ENCODE measurements at places on chromosomes 1 and 21.
A peak's percentile ranks its signal among the peaks of the same experiment; 100 is the strongest.

DNA sequence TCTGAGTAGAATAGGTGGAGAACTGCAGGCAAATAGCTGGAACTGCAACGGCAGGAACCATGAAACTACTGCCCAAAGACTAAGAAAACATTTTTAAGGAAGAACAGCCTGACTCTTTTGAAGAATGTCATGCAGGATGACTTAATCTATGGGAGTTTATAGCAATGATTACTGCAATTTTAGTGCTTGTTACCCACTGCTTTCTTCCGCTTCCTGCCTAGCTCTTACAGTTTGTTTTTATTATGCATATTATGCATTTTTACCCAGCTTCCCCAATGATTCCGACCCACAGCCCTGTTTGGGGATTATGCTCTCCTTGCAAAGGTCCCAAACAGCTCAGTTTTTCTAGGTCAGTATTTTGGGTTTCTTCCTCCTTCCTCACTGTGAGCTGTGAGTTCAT lies 71.2 kb downstream of the PCNX2 start:
- DNase-seq: no peak

DNA sequence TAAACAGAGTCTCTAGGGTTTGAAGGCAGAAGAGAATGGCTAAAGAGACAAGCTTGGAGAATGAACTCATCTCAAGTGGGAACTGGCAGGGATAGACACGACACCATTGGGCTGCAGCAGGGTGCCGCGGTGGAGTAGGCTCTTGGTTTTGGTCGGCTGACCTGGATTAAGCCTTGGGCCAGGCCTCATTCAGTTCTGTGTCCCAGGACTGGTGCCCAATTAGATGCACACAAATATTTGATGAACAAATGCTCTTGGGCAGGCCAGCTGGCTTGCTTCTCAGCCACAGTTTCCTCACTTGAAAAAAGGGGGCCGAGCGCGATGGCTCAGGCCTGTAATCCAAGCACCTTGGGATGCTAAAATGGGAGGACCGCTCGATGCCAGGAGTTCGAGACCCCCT lies 53.4 kb upstream of the CITED4 start:
- DNase-seq: no peak

- no peak for DNase-seq
Measured at GRCh38 chr1:99474350-99474893, 171.5 kb upstream of the PALMD start.

DNA sequence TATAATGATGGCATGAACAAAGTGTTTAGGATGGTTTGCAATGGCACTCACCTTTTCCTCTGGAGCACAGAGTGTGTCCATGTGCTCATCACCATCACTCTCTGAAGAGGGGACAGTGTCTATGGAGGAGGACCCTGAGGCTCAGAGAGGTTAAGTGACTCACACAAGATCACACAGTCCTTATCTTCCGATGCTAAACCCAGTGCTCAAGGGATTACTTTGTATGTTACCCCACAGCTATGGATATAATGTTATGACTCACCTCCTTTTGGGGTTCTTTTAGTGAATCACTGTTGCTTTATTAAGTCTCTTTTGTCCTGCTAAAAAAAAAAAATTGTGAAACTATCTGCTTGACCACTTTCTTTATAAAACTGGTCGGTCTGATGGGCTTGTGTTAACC lies 67.6 kb downstream of the TENT5C start:
- no peak for DNase-seq

- no peak for DNase-seq
Measured at GRCh38 chr1:84757301-84757700, 67.0 kb upstream of the SSX2IP start.

DNA sequence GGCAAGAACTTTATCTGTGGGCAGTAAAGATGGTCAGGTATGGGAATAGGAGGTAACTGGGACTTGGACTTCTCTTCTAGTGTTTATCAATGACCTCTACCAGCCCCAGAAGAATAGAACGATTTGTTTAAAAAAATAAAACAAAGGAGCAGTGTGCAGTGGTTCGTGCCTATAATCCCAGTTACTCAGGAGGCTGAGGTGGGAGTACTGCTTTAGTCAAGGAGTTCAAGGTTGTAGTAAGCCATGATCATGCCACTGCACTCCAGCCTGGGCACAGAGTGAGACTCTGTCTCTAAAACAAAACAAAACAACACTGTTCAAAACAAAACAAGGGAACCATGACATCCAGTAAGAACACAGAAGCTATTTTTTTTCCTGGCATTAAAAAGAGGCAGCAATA lies 4.3 kb downstream of the RNF19B start:
- no peak for DNase-seq

DNA sequence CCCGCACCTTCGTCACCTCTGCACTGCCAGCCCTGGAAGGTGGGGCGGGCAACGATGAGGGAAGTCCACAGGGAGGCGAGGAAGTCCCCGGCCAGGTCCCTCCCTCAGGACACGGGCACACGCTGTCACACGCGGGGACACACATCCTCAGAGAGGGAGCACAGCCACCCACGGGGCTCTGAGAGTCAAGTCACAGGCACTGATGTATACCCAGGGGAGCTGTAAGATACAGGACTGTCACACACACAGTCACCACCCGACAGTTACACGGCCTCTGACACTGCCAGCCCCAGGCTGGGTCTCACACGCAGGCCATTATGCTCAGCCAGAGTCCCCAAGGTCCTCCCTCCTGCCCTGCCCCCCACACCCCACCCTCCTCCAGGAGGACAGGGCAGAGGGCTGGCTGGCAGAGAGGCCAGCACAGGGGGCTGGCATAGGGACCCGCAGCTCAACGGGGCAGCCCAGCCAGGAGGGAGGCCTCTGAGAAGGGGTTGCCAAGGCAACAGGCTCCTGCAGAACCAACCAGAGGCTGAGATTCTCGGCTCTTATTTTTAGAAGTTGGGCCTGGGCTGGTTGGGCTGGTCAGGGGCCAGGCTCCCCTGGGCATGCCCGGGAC lies 17.7 kb upstream of the ADGRB2 start:
- peak; percentile 83 for DNase-seq

DNA sequence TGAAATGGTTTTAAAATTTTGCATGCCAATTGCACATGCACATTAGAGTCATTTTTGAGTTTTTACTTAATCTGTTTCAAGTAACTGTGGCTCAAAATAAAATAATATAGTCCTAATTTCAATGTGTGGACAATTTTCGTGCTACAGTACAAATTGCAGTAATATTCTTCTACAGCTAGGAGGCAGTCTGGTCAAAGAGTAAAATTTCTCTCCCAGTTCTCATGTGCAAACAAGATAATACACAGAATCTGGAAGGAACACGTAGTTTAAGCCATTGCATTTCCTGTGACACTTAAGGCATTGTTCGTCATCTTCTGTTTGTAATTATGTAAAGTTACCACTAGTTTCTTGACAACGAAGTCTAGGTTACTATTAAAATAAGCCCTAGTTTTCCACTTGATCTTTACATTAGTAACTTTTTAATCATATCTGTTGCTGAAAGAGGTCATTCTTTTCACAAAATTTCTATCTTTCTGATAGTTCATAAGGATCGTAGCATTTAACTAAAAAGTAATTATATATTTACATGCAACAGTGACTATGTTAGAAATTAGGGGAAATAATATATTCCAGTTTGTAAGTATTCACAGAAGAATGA lies 28.9 kb downstream of the ODR4 start:
- DNase-seq: peak; percentile 33

DNA sequence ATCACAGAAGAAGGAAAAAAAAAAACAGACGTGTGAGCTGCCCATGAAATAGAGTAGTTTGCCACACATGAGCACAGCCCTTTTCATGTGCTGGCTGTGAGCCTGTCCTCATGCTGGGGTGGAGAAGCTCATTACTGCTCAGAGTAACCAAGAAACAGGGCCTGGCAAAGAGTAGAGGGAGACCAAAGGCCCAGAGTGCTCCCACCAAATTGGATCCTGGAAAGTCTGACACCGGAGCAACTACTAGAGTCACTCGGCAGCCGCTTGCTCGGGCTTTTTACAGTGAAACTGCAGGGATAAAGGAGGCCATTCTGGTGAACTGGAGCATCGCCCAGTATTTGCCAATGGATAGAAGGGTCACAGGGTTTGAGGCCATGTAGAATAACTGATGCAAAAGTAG lies 64.4 kb upstream of the BARHL2 start:
- peak; percentile 54 for DNase-seq

GRCh38 chr1:229691362-229691761 lies 65.3 kb downstream of the URB2 start:
- no peak for DNase-seq

DNA sequence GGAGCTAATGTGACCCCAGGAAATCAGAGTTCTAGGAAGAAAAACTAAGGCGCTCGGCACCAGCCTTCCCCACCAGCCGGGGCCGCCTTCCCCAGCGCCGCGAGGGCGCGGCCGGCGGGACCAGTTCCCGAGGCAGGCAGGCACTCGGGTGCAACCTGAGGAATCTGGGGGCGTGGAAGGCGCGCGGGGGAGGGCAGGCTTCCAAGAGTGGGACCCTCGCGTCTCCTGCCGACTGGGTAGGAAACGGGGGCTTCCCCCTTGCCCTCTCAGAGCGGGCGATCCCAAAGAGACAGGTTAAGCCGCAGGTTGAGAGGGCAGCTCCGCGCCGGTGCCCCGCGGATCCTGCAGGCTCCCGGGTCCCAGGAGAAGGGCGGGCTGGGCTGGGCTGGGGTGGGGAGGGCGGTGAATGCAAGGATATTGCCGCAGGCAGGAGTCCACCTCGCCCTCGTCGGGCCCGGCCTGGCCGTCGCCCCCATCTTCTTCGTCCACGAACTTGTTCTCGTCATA lies 431 bp downstream of the ARPC5 start:
- DNase-seq: peak; percentile 39

DNA sequence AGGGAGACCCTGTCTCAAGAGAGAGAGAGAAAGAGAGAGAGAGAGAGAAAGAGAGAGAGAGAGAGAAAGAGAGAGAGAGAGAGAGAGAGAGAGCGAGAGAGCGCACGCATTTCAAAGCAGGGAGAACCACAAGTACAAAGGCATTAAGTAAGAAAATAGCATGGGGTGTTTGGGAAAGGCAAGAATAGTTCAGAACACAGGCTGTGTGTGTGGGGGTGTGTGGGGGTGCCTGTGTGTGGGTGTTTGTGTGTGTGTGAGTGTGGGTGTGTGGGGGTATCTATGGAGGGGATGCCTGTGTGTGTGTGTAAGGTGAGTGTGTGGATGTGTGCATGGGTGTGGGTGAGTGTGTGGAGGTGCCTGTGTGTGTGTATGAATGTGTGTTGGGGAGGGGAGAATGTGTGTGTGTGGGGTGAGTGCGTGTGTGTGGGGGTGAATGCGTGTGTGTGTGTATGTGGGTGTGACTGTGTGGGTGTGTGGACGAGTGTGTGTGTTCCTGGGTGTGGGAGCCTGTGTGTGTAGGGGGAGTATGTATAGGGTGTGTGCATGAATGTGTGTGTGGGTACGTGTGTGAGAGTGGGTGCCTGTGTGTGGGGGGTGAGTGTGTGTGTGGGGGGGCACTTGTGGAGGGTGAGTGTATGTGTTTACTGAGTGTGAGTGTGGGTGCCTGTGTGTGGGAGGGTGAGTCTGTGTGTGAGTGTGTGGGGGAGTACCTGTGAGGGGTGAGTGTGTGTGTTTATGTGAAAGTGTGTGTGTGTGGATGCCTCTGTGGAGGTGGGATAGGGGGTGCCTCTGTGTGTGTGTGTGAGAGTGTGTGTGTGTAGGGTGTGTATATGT lies 19.1 kb upstream of the HDAC1 start:
- DNase-seq: no peak

DNA sequence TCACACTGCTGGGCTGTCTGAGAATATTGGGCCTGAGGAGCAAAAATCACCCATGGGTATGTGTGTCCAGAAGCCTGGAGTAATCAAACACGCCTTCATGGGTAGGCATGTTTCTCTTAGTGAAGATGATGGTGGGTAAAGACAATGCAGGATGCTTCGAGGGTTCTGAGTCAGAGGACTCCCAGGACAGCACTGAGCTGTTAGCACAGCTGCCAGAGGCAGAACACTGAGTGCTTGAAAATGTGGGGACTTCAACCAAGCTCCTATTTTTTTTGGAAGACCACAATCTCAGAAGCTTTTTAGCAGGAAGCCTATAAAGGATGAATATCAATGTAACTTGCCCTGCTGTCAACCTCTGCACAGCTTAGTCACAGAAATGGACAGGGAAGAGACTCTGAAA lies 7.9 kb upstream of the NT5C1A start:
- DNase-seq: no peak

DNA sequence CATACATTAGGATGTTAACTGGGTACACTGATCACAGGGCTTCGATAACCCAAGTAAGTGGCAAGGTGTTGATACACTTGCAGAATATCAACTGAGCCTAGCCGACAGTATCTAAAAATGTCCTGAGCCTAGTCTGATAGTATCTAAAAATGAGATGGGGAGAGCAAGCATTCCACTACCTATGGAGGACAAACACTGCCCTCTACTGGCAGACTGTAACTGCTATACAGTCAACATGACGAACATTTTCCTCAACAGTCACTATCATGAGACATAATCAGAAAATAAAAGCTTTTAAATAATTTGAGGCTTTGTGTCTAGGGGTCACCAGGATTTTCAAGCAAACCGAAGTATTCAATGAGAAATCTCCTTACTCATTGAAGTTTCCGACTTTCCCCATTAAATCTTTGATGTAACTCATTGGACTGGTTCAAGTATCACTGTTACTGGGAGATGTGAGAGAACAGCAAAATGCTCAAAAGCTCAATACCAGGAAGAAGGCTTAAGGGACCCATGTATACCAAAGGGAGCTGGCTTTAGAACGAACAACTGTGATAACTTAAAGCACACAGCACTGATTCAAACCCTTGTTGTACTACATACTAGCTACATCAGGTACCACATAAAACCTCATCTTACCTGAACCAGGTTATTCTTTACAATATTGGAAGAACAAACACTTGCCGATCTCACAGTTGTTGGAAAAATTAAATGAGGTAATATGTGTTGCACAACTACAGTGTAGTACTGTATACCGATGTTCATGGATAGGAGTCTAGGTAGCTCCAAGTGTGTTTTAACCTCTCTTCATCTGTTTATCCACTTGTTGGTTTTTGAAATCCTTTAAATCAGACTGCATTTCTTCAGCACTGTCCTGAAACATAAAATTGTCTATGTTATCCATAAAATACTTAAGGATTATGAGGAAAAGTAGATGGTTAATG lies 31.1 kb upstream of the SLC45A3 start:
- peak; percentile 87 for DNase-seq

DNA sequence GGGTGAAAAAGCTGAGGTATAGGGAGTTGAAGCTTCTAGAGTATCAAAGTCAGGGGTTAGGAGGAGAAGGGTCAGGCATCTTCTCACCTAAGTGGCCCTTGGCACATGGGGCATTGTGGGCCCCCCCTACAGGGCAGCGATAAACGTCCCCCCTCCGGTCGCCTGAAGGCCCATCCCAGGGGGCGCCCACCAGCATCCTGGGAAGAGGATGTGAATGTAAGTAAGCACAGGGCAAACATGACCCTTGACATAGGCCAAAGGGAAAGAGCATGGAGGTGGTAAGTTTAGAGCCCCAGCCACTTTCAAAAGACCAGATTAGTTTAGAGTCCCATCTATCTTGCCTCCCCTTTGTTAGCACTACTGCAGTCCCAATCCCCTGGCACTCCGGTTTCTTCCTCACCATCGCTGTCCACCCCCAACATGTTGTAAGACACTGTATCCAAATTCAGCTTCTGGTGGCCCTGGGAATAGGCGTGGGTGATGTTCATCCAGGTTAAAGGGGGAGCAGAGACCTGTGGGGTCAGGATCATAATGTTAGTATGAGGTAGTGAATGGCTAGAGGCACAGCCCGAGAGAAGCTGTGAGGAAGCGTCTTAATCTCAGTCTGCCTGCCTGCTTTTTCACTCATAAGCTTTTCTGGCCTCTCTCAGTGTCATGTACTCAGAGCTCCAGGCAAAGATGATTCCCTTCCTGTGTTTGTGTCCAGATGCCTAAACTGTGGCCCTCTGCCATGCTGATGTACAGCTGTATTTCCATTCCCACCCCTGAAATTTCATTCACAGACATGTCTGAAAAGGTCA lies 2.7 kb downstream of the ITGA10 start:
- no peak for DNase-seq

GRCh38 chr1:24299901-24300300 lies 19.3 kb upstream of the GRHL3 start:
- DNase-seq: no peak

Data from brain (organoid and tissue), 16 donors.